Glutamatergic neuron (in vitro differentiated cells): ENCODE measurements at places on chromosomes 5 and 9. TPM values are rescaled to one million over a fixed set of nuclear protein-coding genes. Genes with fewer than 3 reads are reported as not detected.

Gene SEMA5A
- 0.51 TPM for total RNA-seq

Gene HINT2
- total RNA-seq, result 48.1 TPM

Gene ABL1
- 118 TPM for total RNA-seq

Gene TMC1
- total RNA-seq, result not detected

Gene CCIN
- 0.22 TPM for total RNA-seq

Gene BTNL3
- total RNA-seq, result not detected

Gene FREM1
- total RNA-seq, result 1.7 TPM

Gene LCN10
- total RNA-seq, result not detected

DNA sequence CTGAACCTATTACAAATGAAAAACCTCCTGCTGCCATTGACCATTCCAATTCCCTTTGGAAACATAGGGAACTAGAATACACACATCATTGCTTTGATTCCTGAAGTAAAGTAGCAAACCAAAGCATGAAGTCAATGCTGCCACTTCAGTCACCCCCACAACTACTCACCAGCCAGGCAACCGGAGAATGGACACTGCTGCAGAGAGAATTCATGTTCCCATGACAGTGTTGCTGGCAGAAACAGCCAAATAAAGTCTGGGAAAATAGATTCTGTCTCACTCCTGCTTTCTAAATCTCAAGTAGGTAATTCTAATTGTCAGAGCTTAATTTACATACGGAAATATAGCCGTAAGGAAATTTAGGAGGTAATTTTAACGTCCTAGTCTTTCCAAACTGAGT is 162.9 kb upstream of the PLPPR1 start:
- no peak for DNase-seq

GRCh38 chr5:34716986-34717385 is 60.9 kb downstream of the RAI14 start:
- no peak for DNase-seq

- no peak for DNase-seq
These were observed 355 bp downstream of the TLE4 start for GRCh38 chr9:79572032-79572607.

DNA sequence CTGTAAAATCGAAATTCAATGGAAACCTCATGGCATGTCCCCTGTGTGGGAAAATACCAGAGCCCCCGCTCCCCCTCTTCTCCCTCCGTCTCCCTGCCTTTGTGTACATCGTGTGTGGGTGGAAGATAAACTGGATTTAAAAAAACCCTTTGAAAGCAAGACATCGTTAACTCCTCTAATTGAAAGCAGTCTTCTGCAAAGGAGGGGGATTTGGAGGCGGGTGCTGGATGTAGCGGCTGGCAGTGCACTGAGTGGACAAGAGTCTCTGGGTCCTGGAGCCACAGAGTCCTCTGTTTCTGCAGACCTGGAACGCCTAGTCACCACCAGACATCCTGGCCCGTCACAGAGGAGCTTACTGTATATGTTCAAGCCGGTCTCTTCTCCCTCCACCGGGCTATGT is 169.4 kb downstream of the PAPPA start:
- no peak for DNase-seq

DNA sequence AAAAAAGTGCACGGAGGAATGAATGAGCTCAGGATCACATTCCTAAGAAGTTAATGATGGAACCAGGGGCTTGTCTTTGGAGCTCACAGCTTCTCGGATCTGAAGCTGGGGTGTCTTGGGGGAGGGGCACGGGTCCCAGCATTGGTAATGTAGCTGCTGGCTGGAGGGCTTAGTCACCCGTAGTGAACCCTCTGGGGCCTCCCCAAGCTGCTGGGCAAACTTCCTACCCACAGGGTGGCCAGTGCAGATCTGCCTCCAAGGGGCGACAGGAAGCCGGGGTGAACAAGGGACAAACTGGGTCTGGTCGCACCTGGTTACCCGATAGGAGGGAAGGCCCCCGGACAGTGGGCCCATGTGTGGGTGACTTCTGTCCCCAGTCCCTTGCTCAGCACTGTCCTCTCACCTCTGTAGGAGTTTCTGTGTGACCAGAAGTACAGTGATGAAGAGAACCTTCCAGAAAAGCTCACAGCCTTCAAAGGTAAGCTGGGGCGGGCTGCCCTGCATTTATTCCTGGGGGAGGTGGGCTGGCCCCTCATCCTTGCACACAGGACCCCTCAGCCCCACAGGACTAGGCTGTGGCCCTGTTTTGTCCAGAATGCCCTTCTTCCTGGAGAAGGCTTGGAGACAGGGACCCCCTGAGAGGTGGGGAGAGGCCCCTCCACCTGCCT is 14.1 kb upstream of the NUP214 start:
- no peak for DNase-seq

GRCh38 chr5:134659456-134659855 is 10.9 kb downstream of the SEC24A start:
- DNase-seq, result no peak

DNA sequence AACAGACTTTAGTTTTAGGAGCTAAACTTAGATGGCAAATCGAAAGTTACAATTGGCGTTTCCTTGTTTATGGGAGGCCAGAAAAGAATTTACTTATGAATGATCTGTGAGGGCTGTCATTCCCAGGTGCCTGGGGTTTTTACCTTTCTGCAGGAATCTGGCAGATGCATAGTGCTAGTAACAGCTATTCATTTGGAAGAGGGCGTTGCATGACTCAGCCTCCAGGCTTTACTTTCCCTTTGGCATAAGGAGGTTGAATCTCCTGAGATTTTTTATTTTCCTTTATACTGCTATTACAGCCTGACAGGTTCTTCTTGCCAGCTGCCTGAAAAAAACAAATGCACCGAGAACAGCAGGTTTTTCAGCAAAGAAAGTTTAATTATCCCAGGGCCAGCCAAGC is 30.0 kb downstream of the CARD6 start:
- no peak for DNase-seq

DNA sequence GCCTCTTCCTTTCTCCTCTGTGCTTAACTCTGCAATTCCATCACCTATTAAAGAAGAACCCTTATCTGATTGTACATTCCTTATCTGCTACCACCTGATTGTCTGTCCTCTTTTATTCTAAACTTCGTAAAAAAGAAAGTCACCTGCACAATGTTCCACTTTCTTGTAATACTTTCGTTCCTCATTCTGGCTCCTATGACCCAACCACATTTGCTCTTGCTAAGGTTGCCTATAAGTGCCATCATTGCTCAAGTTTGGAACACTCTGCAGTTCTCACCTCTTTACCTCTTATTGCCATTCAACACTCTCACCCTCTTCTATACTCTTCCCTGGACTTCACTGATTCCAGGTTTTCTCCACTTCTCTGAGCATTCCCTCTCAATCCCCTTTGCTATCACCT is 10.1 kb downstream of the TAF1L start:
- no peak for DNase-seq

DNA sequence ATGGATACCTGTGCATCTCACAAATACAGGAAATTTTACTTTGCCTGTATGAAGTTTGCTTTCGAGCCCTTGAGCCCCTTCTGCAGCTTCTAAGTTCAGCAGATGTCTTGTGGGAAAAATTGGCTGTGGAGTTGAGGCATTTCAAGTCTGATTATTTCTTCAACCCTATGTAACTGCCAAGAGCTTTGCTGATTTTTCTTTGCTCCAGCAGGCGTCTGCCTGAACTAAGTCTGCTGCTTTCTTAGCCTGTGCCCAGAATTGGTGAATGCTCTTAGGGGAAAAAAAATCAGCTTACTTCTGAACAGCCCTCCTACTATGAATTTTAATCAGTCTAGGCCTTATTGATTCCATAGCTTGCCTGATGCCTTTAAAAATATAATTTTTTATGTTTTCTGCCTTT is 41.2 kb downstream of the RIC1 start:
- no peak for DNase-seq

DNA sequence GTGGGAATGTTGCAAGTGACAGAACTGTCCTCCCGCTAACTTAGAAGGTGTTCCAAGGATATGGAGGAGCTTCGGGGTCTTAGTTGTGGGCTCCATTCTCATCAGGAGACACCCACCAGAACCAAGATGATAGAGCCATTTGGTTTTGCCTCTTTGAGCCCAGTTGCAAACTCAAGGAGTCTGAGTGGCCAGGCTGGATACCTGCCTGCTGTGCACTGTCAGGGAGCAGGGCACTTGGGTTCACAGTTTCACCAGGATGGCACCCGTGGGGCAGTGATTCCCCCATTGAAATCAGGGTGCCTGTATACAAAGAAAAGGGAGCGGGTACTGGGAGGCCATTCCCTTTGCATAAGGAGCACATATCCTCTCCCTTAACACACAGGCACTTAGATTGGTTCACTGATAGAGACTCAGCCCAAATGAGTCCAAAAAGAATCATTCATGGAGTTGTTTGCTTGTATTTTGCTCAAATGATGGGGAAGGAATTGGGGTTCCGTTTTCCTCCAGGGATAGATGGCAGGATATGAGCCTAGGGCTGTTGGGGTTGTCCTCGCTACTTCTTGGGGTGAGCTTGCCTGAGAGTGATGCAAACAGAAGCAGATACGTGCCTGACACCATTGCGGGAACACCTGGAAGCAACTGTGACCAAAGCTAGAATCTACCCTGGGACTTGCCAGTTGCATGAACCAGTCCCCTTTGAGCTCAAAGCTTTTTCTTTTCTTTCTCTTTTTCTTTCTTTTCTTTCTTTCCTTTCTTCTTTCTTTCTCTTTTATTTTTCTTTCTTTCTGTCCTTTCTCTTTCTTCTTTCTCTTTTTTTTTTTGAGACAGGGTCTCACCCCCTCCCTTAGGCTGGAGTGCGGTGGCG is 1.3 kb upstream of the PRR7 start:
- DNase-seq, result no peak

GRCh38 chr5:131230406-131230805 is 33.4 kb upstream of the CDC42SE2 start:
- no peak for DNase-seq

- no peak for DNase-seq
These were observed 68.3 kb downstream of the FGF1 start for GRCh38 chr5:142617416-142618129.

GRCh38 chr9:109816490-109816889 is 36.5 kb downstream of the PALM2AKAP2 start:
- no peak for DNase-seq

GRCh38 chr5:158433634-158434033 is 574.7 kb upstream of the CLINT1 start:
- no peak for DNase-seq
